8988T (cell line): ENCODE measurements at places on chromosomes 13 and 19.

DNA sequence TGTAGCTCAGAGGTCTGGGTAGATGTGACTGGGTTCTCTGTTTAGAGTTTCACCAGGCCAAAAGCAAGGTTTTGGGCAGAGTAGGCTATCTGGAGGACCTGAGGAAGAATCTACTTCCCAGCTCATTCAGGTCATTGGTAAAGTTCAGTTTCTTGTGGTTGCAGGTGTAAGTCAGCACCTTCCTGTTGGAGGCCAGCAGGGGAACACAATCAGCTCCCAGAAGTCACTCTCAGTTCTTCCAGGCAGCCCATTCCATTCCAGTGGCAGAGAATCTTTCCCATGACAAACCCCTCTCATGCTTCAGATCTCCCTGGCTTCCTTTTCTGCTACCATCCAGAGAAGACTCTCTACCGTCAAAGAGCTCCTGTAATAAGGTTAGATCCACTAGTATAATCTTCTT lies 176.2 kb upstream of the UFM1 start:
- DNase-seq, result no peak

DNA sequence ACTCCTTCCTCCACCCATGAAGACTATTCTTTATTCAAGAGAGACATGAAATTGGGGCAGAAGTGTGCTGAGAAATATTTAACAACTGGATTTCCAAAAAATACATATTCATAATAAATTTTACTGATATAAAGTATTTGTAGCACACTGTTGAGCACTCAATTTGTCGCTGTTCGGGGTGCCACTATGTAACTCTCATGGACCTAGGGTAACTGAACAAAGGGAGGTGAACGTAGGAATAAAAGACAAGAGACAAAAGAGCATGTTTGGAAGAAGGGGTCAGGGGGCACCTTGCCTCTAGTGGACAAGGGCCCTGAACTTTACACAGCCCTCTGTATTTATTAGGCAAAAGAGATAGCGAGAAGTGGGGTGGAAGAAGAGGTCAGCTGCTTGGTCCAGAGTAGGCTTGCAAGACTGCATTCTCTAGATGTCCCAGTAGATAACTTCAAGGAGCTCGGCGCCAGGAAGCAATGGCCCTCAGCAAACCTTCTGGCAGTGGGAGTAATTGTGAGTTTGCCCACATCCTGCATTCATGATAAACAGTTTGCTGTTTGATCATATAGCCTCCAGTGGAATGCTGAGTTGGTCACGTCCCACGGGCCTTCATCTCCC lies 4.5 kb upstream of the ZNF175 start:
- no peak for DNase-seq

GRCh38 chr19:48959341-48960239 lies 4.9 kb downstream of the BAX start:
- DNase-seq, result no peak

GRCh38 chr13:30413842-30414241 lies 8.5 kb upstream of the UBE2L5 start:
- no peak for DNase-seq

- no peak for DNase-seq
These were observed 1.4 kb downstream of the BST2 start for GRCh38 chr19:17404015-17404414.

DNA sequence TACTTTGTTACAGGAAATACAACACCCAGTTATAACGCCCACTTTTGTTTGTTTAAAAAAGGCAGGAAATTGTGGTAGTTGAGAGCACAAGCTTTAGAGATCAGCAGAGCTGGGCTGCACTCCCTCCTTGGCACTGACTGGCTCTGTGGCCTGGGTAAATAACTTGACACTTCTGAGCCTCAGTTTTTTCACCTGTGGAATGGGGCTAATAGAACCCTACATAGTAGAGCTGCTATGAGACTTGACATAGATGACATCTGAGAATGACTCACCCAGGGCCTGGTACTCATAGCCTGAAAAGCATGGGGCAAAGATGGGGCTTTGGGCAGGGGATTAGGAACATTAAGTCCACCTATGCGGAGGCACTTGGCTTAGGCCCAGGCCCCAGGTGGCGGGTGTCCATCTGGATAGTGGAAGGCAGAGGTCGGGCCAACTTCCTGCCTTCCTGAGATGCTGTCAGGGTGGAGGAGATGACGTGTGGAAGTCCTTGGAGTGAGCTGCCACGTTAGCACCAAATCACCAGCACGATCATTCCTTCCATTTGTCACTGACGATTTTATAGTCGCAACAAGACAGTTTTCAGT lies 159.1 kb downstream of the KATNAL1 start:
- no peak for DNase-seq

DNA sequence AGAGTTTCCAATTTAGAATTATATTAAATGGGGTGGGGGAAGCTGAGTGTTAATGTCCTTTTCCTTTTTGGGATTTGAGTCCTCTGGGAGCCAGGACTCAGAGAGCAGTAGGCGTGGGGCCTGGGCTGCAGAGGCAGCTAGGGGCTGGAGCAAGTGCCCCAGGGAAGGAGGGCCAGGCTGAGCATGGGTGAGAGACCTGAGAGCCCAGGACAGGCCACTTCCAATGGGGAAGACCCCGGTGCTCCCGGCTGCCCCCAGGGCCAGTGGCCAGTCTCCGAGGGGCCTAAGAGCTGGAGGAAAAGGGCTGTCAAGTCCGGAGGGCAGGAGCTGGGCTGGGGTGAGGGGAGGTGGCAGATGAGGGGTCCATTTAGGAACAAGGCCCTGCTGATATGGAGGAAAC lies 371.5 kb downstream of the ZNF536 start:
- no peak for DNase-seq

DNA sequence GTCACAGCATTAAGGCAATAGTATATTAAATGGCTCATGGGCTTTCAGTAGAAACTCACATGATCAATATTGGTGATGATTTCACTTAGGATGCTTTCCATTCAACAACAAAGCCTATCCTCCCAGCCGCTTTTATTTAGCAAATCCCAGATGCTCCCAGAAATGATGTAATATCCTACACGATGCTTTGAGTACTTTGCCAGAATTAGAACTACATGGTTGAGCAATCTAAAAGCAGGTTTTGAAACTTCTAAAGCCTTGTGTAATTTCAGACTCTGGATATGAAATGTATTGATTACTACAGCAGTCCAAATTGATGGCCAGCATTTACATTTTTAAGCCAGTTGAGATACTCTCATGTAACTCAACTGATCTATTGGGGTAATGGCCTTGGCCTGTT lies 13.6 kb downstream of the DLEU7 start:
- DNase-seq, result no peak

DNA sequence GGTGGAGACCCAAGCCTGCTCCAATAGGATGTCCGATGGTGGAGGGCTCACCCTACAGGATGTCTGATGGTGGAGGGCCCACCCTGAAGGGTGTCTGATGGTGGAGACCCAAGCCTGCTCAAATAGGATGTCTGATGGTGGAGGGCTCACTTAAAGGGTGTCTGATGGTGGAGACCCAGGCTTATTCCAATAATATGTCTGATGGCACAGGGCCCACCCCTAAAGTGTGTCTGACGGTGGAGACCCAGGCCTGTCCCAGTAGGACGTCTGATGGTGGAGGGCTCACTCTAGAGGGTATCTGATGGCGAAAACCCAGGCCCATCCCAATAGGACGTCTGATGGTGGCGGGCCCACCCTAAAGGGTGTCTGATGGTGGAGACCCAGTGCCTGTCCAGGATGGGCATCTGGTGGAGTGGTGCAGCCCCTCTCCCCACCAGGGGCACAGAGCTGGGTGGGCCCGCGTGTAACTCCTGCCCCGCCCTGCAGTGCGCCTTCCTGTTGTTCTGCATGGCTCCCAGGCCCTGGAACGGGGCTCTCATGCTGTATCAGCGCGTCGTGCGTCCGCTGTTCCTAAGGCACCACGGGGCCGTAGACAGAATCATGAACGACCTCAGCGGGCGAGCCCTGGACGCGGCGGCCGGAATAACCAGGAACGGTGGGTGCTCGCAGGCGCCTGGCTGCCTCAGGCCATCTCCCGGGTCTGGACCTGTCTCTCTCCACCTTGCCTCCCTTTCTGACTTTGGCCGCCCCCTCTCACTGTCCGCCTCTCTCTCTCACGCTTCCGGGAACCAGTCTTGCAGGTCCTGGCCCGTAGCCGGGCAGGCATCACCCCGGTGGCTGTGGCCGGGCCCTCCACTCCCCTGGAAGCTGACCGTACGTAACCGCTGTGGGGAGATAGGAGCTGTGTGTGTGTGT lies 5.1 kb downstream of the REEP6 start:
- DNase-seq, result no peak

DNA sequence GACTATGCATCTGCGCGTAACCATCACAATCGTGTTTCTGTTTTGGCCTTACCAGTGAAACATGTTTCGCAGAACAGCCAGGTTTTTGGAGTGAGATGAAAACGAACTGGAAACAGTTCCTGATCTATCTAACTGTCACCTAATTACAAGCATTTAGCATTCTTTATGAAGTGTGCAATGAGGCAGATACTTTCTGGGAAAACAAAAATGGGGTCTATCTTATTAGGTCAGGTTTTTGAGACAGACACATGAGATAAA lies 182.8 kb downstream of the LMO7 start:
- no peak for DNase-seq

DNA sequence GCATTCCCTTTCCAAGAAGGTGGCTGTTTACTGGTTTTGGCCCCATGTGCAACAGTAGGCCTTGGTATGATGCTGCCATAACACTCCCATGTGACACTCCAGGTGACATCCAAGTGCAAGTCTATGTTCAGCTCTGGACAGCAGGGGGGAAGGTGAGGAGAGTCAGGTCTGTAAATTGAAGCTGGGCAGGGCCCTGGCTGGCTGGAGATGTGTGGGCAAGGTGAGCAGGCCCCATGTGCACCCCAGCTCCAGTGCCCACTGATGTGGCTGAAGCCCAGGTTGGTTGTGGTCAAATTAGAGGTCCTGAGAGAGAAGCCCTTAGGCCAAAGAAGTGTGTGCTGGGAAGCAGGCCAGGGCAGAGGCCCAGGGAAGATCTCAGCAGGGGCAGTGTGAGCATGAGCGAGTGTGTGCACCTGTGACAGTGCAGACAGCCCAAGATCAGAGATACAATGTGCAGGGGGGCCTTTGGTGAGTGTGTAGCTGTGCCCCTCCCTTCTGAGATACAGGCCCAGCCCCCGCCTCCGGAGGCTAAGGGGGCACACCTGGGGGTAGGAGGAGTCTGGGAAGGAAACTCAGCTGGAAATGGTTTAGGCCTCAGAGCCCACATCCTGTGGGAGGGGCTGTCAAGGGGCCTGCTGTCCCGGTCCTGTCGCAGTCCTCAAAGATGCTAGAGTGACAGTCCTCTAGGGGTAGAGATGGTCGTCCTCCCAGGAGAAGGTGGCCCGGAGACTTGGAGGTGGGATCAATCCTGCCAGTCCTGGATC lies 18.6 kb downstream of the DEDD2 start:
- DNase-seq, result no peak

- no peak for DNase-seq
These were observed 140.5 kb downstream of the STK24 start for GRCh38 chr13:98436233-98436910.

DNA sequence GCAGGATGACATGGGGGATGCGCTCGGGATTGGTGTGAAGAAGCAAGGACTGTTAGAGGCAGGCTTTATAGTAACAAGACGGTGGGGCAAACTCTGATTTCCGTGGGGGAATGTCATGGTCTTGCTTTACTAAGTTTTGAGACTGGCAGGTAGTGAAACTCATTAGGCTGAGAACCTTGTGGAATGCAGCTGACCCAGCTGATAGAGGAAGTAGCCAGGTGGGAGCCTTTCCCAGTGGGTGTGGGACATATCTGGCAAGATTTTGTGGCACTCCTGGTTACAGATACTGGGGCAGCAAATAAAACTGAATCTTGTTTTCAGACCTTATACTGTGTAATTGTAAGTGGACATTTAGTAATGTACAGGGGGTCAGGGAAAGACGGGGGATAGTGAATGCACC lies 7.0 kb downstream of the KLK2 start:
- DNase-seq, result no peak

- DNase-seq, result no peak
These were observed 22.9 kb downstream of the UBAC2 start for GRCh38 chr13:99223587-99223986.

- DNase-seq, result no peak
These were observed 14.0 kb upstream of the TMPRSS9 start for GRCh38 chr19:2345794-2346663.
